ENCODE measurements at places on chromosomes 3 and 15.

- DNase-seq = no peak
Observed at GRCh38 chr3:189883113-189883753, 237.5 kb downstream of the P3H2 start.

DNA sequence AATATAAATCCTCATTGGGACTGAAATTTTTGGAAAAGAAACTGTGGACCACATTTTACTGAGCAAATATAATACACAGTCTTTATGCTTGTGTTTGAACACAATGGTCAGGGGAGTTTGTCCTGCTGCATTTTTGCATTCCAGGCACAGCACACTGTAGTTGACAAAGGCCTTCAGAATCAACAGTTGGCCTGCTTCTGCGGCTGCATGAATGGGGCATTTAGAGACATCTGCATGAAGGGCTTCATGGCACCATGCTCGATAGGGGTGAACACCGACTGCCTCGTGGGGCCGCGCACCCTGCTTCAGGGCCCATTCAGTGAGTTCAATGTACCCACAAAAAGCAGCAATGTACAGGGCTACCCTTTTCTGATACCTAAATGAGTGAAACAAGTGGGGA is 15.4 kb upstream of the COMMD2 start:
- no peak for DNase-seq

DNA sequence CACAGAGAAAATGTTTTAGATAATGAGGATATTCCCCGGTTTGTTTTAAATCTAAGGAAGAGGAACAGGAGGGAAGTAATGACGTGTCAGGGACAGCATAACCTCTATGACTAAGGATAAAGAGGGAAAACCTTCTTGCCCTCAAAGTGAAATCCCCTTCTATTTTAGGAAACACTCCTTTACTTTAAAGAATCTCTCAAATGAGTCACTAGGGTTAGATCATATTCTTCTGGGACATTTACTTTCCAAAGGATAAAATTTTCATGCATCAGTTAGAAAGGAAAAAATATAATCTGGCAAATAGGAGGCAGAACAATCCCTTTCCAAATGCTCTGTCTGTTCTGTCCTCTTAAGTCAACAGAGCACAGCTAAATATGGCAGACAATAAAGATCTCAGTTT is 43.2 kb upstream of the UBE2E2 start:
- no peak for DNase-seq

- DNase-seq = no peak
Observed at GRCh38 chr3:79249701-79250100, 518.1 kb downstream of the ROBO1 start.

DNA sequence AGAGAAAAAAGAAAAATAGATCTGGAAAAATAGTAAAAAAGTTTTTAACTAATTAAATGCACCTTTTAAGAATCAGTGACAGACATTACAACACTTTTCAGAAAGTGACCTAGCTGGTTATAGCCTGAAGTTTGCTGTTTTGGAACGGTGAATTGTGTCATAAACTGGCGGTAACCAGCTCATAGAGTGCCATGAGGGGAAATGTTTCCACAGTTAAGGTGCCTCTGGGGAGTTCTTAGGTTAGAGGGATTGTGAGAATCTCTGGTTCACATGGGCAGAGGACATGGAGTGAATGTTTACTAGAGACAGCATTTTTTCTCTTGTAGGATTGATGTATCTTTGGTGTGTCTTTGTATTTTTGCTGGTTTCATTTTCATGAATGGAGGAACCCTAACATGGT is 2.8 kb downstream of the TBC1D23 start:
- DNase-seq = no peak

DNA sequence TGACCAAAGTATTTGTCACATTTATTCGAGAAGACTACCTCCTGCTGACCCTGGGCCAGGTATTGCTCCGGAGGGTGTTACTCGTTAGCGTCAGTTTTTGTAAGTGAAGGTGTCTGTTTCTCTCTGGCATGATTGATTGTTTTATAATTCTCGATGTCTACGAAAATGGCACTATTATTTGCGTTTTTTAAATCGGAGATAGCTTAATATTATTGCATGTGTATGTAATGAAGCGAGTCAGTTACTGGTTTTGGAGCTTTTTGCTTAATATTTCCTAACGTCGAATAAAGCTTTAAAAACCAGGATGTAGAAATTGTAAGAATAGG is 439 bp downstream of the DZIP3 start:
- DNase-seq = no peak

DNA sequence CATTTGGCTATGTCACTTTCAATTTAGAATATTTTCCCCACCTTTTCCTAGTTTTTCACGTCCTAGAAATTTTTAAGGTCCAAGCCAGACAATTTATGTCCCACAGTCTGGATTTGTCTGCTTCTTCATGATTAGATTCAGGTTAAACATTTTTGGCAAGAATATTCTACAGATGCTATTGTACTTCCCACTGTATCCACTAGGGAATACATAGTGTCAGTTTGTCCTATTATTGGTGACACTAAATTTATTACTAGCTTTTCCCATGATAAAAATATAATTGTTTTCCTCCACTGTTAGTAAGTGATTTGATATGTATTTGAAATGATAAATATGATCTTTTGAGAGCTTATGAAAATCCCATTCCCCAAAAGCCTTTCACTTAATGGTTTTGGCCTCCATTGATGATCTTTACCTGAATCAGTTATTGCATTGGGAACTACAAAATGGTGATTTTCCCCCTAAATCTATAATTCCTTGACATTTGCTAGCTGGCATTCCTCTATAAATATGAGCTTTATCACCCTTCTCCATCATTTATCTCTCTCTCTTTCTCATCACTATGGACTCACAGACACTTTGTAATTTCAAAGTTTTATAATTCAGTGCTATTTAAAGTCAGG is 8.3 kb downstream of the ARL14 start:
- no peak for DNase-seq

GRCh38 chr3:187334904-187335303 is 33.3 kb upstream of the RTP4 start:
- DNase-seq = no peak

GRCh38 chr3:157204880-157205279 is 44.9 kb upstream of the CCNL1 start:
- DNase-seq = no peak

- no peak for DNase-seq
Observed at GRCh38 chr3:39977058-39977794, 167.8 kb downstream of the MYRIP start.

Measured in GM12891 (cell line).